ENCODE measurements at places on chromosomes 2 and 18.
A peak's percentile ranks its signal among the peaks of the same experiment; 100 is the strongest.

DNA sequence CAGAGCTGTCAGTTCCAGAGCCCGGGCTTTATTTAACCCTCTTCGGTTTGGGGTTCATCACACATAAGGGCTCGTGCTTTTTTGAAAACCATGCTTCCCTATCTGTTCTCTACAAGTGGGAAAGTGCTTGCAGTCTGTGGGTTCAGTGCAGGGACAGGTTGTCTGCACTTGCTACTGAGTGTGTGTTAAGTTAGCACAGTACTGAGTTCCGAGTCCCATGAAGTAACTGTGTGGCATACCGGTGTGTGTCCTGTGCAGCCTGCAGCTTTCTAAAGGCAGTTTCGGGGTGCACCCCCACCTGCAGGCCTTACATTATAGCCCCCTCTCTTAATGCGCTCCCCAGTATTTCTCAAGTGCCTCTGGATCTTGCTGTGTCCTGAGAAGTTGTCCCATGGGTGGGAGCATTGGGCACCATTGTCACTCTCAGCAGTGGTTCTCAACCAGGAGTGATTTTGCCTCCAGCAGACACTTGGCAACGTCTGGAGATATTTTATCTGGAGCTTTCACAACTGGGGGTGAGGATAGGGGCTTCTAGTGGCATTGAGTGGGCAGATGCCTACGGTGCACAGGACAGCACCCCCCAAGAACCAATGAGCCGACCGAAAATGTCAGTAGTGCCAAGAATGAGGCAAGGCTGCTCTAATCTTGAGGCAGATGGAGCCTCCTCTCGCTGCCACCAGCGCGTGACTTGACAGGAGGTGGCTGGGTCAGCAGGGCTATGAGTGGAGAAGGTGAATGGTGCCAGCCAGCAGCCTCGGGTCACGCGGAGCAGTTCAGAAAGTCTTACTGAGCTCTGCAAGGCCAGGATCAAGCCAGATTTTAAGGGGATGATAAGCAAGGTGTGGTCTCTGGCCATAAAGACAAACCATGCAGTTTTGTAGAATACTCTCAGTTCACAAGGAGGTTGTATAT lies 152.2 kb downstream of the SMAD7 start:
- no peak for DNase-seq

GRCh38 chr2:212264187-212264586 lies 274.4 kb downstream of the ERBB4 start:
- no peak for DNase-seq

DNA sequence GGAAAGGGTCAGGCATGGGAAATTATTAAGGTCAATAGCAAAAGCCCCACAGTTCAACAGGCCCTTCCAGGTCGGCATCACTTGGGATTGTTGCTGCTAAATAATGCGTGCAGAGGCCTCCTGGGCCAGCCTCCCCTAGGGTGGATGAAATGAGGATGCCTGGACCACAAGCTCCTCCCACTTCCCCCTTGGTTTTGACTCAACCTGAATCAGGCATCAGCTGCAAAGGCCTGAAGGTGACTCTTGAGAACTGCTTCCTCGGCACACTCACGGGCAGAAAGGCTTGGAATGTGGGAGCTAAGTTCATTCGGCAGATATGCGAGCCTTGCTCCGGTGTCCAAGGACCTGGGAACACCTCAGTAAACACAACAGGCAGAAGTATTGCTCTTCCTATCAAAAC lies 69.3 kb downstream of the MBP start:
- DNase-seq = peak; percentile 43

GRCh38 chr2:7676714-7677113 lies 759.5 kb downstream of the RNF144A start:
- DNase-seq = no peak

GRCh38 chr18:36821681-36822080 lies 7.1 kb downstream of the TPGS2 start:
- no peak for DNase-seq

- peak; percentile 79 for DNase-seq
These were observed 135.6 kb downstream of the CDH2 start for GRCh38 chr18:28041366-28041765.
